ENCODE measurements at places on chromosomes 12 and 14.

- DNase-seq, result no peak
Observed at GRCh38 chr12:15011162-15011561, 38.3 kb downstream of the PDE6H start.

DNA sequence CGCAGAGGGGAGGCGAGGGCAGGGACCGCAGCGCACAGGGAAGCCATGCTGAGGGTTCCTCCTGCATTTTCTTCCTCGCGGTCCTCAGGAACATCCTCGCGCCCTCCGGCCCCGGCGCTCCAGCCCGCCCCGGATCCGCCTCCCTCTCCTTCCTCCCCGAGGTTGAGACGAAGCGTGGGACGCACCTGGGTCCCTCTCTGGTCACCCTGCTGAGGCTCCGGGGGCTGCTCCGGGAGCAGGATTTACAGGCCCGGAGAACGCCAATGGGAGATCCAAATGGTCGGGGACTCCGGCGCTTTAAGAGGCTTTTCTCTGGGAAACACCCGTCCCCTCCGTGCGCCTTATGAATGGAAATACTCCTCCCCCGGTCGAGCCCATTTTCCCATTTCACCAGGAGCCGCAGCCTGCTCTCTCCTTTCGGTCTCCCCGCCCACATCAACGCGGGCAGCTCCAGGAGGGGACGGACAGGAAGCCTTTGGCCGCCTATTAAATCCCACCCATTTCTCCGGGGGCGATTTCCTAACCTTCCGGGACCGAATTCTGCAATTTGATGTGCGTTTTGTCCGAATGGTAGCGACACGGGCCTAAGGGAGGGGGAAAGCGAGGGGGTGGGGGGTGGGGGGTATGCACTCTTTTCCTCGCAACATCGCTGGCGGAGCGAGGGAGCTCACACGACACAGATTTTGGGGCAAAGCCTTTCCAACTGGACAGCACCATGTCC, at the start of gene UNC79:
Gene UNC79 (plus strand): TSS at position 625 of the 721 bp plus-strand sequence. CDS start 91 bp downstream, at position 716.
- DNase-seq, result peak; percentile 50

- DNase-seq, result no peak
Observed at GRCh38 chr12:53244337-53244736, 12.3 kb upstream of the RARG start.

GRCh38 chr14:35332517-35333263, 40.5 kb downstream of the PSMA6 start:
- DNase-seq, result no peak

- DNase-seq, result no peak
Observed at GRCh38 chr14:55115460-55115859, 13.6 kb upstream of the LGALS3 start.

- DNase-seq, result no peak
Observed at GRCh38 chr14:25628390-25628789, 578.4 kb upstream of the STXBP6 start.

Data from NCI-H2081 treated with DMSO at 0.1 percent for 48 hours (cell line).